ENCODE measurements at places on chromosomes 7 and 10.
A peak's percentile ranks its signal among the peaks of the same experiment; 100 is the strongest.

GRCh38 chr7:25638068-25638467 is 409.8 kb upstream of the NPVF start:
- no peak for DNase-seq

DNA sequence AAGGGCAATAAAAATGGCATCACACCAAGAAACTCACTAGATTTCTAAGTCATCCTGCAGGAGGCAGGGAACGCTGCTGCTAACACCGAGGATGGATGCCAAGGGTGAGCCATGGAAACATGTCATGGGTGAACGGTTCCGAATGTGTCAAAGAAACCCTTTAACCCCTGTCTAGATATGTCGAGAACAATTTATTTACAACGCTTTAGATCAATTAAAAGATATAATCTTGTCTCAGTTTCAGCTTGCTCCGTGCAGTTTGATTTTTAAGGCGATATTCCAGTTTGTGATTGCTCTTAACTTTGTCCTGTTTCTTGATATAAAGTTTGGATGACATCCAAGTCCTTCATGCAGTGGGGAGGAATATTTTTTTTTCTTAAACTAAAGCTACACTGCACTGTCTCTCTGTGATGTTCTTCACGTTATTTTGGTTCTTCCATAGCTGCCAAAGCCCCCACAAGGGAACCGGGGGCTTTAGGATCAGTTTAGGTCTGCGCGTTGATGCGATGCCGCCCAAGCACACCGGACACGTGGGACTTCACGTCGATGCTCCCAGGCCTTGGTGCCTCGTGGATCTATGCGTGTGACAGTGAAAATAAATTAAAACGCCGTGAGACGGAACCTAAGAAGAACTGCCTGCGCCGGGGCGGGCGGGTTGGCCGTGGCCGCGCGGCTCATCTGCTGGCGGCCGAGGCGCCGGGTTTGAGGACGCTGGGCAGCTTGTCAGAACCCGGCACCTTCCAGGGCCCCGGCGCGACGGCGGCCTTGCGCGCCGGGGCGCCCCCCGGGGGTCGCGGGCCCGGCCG is 220.3 kb downstream of the PHTF2 start:
- DNase-seq: peak; percentile 30

DNA sequence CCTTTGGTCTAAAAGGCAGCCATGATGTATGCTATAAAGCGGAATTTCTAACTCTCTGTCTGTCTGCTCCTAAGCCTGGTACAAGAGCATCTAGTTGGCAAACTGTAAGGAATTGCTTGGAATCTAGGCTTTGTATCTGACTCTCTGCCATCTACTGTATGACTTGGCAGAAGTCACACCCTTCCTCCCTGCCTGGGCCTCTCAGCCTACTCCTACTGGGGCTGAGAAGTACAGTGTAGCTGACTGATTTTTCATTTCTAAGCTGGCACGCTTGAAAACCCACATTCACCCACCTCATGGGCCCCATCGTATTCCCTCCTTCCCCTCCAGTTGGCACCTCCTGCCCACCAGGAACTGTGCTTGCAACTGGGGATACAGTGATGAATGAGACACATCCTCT is 435.2 kb downstream of the PLXNA4 start:
- no peak for DNase-seq

- DNase-seq: no peak
Observed at GRCh38 chr7:97272237-97272975, 154.9 kb downstream of the SDHAF3 start.

GRCh38 chr10:30043476-30044270 is 15.7 kb downstream of the JCAD start:
- DNase-seq: no peak

GRCh38 chr10:87547734-87548311 is 43.1 kb downstream of the MINPP1 start:
- no peak for DNase-seq

DNA sequence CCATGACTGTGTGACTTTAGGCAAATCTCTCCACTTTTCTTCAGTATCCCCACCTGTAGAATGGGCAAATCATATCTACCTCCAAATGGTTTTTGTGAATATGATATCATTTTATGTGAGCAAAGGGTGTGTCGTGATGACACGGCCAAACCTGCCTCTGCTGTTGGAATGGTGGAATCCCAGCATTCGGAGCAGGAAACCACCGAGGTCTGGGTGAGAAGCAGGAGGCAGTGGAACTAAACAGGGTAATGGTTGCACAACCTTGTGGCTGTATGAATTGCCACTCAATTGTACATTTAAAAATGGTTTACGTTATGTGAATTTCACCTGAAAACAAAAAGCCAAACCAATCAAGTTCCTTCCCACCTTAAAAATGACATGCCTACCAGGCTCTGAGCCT is 131.4 kb upstream of the ZMIZ1 start:
- no peak for DNase-seq

DNA sequence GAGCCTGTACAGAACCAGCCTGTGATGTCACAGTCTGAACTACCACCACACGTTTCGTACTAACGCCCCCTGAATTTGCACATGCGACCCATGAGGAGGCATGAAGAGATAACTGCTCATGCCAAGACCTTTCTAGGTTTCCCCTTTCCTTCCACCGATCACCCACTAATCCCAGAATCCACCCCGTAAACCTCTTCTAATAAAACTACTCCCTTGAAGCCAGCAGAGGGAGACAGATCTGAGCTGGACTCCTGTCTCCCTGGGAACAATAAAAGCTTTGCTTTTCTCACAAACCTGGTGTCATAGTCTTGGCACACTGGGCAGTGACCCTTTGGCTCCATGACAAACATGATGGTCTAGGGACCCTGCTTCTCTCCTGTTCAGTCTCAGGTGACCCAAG is 144.5 kb downstream of the FRMD4A start:
- peak; percentile 16 for DNase-seq

- no peak for DNase-seq
Observed at GRCh38 chr7:82678259-82678658, 234.7 kb upstream of the CACNA2D1 start.

- DNase-seq: no peak
Observed at GRCh38 chr10:79383974-79384606, 36.8 kb downstream of the PPIF start.

DNA sequence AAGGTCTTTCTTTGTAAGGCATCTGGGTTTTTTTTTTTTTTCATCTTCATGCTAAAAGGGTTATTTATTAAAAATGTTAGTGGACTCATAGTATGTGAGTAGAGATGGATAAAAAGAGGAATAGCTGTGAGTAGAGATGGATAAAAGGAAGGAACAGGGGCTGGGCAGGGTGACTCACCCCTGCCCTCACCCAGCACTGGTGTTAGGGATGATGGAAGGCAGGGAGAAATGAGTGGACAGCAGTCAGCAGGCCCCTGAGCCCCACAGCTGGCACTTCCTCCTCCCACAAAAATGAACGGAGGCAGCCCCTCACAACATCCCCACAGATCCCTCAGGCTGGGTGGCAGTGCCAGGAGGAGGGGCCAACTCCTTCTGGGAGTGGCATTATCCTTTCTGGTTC is 39.3 kb downstream of the ANTXRL start:
- no peak for DNase-seq

GRCh38 chr10:7950981-7951847 is 103.3 kb upstream of the GATA3 start:
- no peak for DNase-seq

DNA sequence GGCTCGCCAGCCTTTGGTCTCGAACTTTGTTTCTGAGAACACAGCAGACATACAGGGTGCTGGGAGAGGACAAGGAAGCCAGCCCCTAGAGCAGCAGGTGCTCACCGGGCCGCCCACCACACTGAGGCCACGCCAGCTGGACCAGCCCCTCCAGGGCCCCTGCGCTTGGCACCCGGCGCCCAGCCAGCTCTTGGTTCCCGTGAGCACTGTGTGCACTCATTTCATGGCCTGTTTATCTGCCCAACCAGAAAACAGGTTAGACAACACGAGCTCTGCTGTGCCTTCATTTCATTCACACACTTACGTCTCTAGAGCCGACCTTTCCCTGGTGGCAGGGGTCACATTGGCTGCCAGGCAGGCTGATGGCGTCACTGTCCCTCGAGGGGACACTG is 104.0 kb downstream of the CYTH3 start:
- DNase-seq: no peak

GRCh38 chr10:33347211-33347610 is 12.7 kb upstream of the NRP1 start:
- no peak for DNase-seq

- no peak for DNase-seq
Observed at GRCh38 chr7:130182990-130183389, 22.2 kb downstream of the TMEM209 start.

GRCh38 chr10:34006471-34006870 is 672.0 kb upstream of the NRP1 start:
- DNase-seq: no peak

GRCh38 chr7:42099470-42100155 is 137.4 kb downstream of the GLI3 start:
- DNase-seq: no peak

GRCh38 chr10:13788711-13789447 is 202.1 kb downstream of the PRPF18 start:
- peak; percentile 25 for DNase-seq

GRCh38 chr10:92692697-92693533 is 3.2 kb downstream of the HHEX start:
- DNase-seq: no peak

- peak; percentile 18 for DNase-seq
Observed at GRCh38 chr7:37709631-37710509, 26.3 kb downstream of the GPR141 start.

DNA sequence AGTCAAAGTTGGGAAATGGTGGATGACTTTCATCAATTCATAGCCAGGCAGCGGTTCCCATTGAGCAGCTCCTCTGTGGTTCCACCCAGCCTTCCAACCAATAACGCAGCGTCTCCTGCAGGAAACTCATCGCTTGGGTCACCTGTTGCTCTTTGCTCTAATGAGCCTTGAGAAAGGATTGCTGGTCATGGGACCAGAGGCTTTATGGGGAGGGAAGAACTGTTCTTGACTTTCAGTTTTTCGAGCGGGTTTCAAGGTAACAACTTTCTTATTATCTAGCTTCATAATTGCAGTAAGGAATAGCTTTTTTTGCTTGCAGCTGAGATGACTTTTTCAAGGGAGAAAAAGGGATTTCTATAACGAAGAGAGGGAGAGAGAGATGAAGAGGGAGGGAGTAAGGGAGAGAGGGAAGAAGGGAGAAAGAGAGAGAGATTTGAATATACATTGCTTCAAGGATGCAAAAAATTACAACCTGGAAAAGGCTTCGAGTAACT is 405 bp upstream of the ENTPD1 start:
- DNase-seq: no peak

DNA sequence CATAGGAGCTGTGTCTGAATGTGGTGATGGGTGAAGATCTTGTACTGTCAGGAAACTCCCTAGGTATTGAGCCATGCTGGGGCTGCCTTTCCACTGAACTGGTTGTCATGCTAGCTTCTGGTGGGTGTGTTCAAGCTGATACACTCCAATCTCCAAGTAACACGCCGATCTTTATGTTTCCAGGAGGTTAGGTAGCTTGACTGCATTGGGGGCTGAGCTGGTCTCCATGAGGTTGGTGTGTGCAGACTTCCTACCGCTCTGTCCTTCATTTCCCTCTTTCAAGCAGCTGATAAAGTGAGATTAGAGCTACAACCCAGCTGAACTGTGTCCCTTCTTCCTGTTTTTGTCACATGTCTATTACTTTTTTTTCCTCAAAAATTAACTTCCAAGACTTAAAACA is 265.5 kb downstream of the ANKRD30A start:
- no peak for DNase-seq

DNA sequence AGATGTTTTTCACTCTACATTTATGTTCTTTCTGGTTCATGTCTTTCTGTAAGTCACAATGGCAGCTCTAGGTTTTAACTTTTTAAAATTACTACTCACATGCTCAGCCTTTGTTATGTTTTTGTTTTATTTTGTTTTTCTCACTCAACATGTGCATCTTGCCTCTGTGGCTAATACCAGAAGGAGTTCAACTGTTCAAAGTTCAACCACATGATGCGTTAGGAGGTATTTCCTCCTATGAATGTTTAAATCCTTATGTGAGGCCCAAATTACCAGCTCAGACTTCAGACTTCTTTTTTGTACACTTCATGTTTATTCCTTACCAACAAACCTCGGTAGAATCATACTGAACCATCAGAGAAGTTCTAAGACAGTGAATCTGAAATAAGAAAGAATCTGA is 151.6 kb downstream of the MALRD1 start:
- DNase-seq: no peak

DNA sequence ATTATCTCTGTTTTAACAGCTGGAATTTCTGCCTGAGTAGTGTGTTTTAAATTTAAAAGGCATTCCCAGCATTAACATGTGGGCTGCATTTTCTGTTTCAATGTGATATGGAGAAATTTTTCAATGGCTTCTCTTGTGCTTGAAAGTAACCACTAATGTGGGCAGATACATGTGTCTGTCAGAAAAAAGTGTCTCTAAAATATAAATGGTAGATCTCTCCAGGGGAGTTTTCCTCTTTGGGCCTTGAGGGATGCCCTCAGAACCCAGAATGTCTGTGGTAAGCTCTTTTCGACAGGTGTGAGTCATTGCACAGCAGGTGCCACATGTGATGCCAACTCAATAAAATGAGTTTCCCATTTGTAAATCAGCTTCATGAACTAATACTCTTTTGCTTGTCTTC is 221.1 kb downstream of the SEMA3E start:
- DNase-seq: no peak

DNA sequence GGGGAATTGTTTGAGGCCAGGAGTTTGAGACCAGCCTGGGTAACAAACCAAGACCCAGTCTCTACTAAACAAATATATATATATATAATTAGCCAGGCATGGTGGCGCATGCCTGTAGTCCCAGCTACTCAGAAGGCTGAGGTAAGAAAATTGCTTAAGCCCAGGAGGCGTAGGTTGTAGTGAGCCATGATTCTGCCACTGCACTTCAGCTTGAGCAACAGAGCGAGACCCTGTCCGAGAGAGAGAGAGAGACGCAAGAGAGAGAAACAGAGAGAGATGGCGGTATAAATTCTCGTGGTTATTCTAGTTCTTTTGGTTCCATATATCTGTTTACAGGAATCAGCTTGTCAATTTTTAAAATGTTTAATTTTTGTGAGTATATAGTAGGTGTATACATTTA is 94.0 kb downstream of the TBXAS1 start:
- no peak for DNase-seq

GRCh38 chr10:25157650-25158049 is 17.2 kb upstream of the GPR158 start:
- no peak for DNase-seq

DNA sequence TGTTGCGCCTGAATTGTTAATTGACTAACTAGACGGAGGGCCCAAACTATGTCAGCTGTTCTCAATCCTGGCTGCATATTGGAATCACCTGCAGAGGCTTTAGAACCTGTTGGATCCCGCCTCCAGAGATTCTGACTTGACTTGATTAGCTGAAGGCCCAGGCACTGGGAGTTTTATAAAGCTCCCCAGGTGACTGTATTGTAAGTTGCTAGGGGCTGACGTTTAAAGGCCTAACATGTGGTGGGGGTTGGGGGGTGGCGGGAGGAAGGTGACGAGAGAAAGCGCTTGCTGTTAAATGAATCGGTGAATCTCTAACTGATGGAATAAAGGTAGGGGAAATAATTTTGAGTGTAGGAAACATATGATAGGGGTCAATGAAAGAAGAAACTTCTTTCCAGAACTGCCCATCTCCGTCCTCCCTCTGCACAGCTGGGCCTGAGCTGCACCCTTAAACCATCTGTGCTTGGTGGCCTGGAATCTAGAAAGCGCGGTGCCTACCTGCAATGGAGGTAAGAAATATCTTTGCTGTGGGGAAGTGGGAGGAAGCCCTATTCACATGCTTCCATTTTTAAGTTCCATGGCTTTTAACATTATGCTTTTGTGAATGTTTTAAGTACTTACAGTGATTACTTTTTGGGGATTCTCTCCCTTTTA is 225.0 kb upstream of the FAM3C start:
- DNase-seq: no peak

Measured in activated CD4-positive, alpha-beta T cell treated with anti-CD3 and anti-CD28 coated beads for 36 hours (primary cell).